ENCODE measurements at places on chromosomes 1 and 21.

- peak; percentile 64 for DNase-seq
Observed at GRCh38 chr1:37479255-37480124, 5.1 kb downstream of the ZC3H12A start.

DNA sequence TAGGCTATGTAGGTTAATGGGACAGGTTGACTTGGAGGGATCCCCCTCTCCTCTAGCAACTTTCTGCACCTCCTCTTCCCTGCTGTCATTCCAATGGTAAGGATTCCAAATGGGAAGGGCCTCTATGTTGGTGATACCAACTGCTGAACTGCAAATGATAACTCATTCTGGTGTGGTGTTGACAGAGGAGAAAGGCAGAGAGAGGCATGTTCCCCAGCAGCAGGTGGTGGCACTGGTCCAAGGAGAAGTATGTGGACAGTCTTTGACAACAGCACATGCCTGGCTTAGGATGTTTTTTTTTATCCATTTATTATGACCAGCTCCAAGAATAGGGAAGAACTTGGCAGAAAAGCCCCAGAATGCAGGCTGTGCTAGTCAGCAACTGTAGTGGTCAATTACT, 19.6 kb upstream of the SPAG17 start:
- no peak for DNase-seq

- DNase-seq: no peak
Observed at GRCh38 chr21:43267391-43268085, 98.7 kb downstream of the CRYAA start.

GRCh38 chr1:41924911-41925310, 6.2 kb upstream of the HIVEP3 start:
- no peak for DNase-seq

GRCh38 chr21:45509566-45510465, 32.4 kb downstream of the SLC19A1 start:
- no peak for DNase-seq

DNA sequence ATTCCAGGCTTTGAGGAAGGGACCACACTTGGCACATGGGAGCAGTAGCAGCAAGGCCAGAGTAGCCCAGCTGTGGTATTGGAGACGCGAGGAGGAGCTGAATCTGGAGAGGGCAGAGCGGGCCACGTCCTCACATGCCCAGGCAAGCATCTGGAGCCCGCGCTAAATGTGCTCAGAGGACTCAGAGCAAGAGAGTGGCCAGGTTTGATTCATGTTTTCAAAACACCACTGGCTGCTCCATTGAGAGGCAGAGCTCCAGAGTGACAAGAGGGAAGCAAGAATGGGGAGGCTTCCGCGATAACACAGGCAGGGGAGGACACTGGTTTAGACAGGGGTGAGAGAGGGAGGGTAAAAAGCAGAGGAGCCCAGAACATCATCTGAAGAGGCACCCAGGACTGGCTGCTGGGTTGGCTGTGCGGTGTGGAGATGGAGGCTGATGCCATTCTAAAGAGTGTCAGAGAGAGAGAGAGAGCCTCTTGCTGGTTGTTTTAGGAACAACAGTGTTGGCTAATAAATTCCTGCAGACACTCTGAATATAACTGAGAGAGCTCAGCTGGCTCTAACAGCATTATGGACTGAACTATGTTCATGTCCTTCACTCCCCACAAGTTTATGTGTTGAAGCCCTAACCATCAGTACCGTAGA, 32.3 kb downstream of the RCAN1 start:
- no peak for DNase-seq

DNA sequence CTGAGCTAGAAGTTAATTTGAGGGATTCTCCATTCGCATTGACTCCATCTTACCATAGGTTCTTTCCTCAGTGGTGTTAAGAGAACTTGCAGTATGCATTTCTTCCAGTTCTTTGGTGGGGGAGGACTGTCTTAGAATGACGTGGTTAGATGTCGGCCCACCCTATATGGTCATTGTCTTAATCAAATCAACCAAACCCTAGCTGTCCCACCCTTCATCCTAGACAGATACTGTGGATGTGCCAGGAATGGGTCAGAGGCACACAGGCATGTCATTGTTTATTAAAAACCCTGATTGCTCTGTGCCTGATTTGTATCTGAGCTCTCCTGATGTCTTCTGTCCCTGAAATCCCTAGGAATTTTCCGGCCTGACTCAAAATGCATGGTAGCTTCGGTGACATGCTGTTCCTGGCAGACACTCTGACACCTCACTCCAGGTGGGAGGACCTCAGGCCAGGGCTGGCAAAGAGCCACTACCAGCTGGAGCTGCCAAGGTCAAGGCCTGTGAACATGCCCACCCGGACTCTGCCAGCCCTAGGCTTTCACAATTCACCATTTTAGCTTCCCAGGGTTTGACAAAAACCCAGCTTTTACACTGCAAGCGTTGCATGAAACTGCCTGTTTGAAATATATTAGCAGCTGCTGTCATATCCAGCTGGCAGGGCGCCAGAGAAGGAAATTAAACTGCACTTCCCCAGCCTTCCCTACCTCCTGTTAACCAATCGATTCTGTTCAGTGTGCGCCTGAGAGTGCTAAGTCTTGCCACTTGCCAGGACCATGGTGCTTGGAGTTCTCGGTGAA, 134.0 kb downstream of the FAM78B start:
- DNase-seq: no peak

GRCh38 chr21:25425156-25425555, 182.1 kb downstream of the MRPL39 start:
- no peak for DNase-seq

DNA sequence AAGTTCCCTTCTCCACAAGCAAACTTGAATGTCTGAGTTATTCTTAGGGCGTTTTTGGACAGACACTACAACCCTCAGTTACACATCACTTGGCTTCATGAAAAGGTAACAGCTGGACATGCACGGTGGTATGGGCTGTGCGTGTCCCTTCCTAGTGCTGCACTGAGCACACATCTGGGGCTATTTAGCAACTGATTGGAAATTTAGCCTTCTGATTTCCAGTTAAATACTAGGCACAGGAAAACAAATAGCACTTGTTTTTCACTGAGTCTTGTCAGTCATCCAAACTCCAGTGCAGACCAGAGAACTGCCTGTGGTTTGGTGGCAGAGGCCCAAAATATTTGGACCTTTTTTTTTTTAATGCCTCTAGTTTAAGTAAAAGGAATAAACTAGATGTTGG, 134.7 kb downstream of the TGFBR3 start:
- DNase-seq: no peak

GRCh38 chr1:55129194-55129728, 85.9 kb downstream of the USP24 start:
- no peak for DNase-seq

DNA sequence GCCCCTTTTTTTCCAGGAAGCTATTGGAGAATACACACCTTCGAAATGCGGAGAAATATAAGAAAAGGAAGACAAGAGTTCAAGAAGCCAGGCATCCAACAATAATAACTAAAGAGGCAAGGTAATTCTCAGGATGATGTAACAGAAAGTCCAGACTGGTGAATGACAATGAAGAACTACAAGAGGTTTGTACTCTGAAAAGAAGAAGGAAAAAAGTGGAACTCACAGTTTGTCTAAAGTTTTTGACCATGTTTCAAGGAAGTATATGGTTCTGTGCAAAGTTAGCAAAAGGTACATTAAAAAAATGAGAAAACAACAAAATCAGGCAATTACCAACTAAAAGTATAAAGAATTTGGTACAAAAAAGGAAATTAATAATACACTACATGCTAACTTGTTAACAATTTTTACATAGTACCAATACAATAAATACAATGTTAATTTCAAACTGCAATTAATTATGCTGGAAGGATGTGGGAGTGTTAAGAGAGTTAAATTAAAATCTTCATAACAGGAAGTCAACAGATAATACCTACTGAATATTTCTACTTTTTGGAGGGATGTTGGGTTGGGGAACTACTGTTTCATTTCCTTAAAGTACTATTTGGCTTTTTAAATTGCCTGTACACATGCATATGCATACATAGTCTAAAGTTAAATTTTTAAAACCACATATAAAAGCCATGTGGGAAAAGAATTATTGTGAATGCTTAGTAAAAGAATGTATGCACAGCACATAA, 12.9 kb upstream of the CD55 start:
- DNase-seq: no peak

- DNase-seq: no peak
Observed at GRCh38 chr1:48182439-48182838, 40.1 kb upstream of the SLC5A9 start.

- no peak for DNase-seq
Observed at GRCh38 chr1:244027491-244028145, 23.5 kb upstream of the ZBTB18 start.

DNA sequence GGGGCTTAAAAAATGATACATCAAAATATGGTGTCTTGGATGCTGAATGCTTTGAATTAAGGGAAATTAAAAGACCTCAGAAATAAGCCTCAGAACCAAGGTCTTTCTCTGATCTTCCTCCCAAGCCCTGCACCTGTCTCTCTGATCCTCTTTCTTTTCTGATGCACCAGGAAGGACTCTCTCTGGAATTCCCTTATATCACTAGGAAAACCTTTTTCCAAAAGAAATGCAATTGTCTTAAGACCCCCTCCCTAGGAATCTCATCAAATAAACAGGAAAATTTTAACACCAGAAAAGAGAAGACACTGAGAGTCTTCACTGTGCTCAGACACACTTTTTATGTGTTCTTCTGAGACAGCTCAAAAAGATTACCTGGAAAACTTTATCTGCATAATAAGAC, 159.5 kb upstream of the PTBP2 start:
- no peak for DNase-seq

GRCh38 chr1:22387919-22388580, 63.6 kb upstream of the ZBTB40 start:
- DNase-seq: no peak

DNA sequence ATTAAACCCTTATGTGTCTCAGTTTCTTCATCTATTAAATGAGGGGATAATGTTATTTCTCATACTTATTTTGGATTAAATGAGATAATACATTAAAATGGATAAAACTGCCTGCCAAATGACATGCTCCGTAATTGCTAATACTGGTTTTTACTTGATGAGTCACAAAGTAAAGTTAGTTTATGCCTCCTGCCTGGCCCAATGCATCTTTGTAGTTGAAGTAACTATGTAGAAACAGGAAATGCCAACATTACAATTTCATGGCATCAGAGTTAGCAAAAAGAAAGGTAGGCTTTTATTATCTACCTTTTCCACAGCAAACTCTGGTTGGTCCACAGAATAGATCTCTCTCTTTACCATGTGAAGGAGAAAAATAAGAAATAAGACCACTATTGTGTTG, 214.5 kb downstream of the TBX15 start:
- no peak for DNase-seq

- no peak for DNase-seq
Observed at GRCh38 chr1:181430015-181430885, 53.1 kb upstream of the CACNA1E start.

GRCh38 chr1:202106340-202107254, 16.1 kb upstream of the GPR37L1 start:
- no peak for DNase-seq

DNA sequence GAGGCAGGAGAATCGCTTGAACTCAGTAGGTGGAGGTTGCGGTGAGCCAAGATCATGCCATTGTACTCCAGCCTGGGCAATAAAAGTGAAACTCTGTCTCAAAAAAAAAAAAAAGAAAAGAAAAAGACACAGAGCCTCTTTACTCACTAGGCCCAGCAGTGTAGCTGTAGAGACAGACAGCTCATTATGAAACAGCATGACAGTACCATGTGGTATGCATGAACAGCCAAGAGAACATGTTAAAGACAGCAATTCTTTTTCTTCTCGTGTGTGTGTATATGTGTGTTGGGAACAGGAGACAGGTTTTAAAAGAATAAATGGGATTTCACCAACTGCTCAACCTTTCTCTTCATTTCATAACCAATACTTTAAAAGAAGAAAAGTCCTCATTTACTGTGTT, 118.8 kb downstream of the PIK3R3 start:
- no peak for DNase-seq

DNA sequence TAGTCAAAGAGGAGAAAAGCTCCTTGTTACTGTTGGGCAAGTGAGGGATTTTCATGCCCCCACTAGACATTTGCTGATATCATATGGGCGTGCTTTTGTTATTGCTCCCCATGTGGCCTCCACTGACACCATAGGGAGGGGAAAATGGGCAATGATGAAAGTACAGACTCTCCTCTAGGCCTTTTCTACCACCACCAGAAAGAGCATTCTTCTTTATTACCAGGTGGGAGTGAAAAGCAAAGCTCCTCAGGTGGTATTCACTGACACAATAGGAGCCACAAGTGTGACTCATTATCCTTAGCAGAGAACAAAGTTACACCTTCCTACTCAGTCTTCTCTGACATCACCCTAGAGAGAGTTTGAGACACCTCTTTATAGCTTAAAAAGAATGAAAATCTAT, 667.1 kb downstream of the LTN1 start:
- no peak for DNase-seq

- no peak for DNase-seq
Observed at GRCh38 chr1:54377040-54377691, 29.0 kb downstream of the SSBP3 start.

DNA sequence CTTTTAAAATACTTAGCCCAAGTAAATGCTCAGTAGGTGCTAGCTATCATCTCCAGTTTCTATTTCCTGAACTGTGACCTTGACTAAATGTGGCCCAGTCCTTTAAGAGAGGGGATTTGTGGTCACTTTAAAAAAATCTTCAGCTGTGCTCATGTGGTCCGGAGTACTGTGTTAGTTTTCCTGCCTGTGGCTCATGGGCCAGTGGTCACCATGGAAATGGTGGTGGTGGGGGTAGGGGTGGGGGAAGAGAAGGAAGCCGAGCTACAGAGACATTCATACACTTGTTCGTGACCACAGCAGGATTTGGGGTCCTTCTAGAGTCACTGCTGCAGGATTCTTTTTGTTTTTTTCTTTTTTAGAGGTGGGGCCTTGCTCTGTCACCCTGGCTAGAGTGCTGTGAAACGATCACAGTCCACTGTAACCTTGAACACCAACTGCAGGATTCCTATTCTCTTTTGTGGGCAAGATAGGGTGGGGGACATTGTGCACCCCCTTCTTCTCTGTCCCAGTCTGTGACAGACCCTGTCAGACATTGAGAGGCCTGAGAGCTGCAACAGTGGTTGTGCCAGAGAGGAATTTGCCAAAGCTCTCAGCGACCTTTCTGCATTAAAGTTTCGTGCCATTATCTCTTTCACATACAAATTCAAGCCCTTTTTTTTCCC, 25.8 kb downstream of the KIF26B start:
- no peak for DNase-seq

GRCh38 chr1:3290915-3291314, 163.6 kb upstream of the ARHGEF16 start:
- no peak for DNase-seq

- no peak for DNase-seq
Observed at GRCh38 chr1:2088458-2088857, 38.2 kb downstream of the PRKCZ start.

DNA sequence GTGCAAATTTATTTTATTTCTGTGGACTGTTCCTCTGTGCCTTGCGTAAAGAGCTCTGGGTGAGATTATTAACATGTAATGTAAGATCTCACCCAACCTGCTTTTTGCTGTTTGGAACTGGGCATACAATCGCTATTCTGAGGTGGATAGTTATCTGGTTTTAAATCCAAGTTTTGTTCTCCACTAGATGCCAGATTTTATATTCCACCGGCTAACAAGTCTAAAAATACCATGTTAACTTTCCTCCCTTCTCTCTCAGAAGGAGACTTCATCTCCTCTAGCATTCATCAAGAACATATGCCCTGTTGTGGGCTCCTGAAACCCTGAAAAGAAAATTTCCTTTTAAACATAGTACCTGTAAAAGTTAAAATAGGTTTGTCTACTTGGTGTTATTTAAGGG, 56.4 kb downstream of the C1orf21 start:
- no peak for DNase-seq

GRCh38 chr1:176989023-176989422, 175.5 kb downstream of the ASTN1 start:
- no peak for DNase-seq

GRCh38 chr1:34398916-34399275, 222.2 kb downstream of the C1orf94 start:
- DNase-seq: no peak

GRCh38 chr1:178060789-178061556, 32.9 kb upstream of the RASAL2 start:
- DNase-seq: no peak

All from activated B cell treated with CpG ODN at 0.5 μM for 24 hours (primary cell).